Astrocyte (in vitro differentiated cells and primary cell): ENCODE measurements at places on chromosomes 11 and 22.

- no peak for DNase-seq
Observed at GRCh38 chr22:29707471-29707870, 12.3 kb upstream of the CABP7 start.

DNA sequence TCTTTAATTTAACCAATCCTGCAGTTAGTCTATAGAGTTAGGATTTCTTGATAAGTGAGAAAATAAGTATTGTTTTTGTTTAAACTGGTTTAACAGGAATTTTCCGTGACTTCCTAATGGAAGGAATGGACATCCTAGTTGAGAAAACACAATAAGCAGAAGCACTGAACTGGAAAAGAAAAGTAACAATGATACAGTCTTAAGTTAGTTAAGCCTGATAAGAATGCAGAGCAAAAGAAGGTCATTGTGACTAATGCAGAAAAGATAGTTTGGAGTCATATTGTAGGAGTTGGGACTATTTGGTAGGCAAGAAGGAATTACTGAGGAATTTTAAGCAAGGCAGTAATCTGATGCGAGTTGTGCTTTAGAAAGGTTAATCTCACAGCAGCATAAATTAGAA lies 11.7 kb downstream of the RNF141 start:
- peak; percentile 84 for DNase-seq

GRCh38 chr22:43540529-43540923 lies 128.7 kb downstream of the MPPED1 start:
- DNase-seq = no peak

- no peak for DNase-seq
Observed at GRCh38 chr11:68601147-68601546, 83.2 kb upstream of the GAL start.

DNA sequence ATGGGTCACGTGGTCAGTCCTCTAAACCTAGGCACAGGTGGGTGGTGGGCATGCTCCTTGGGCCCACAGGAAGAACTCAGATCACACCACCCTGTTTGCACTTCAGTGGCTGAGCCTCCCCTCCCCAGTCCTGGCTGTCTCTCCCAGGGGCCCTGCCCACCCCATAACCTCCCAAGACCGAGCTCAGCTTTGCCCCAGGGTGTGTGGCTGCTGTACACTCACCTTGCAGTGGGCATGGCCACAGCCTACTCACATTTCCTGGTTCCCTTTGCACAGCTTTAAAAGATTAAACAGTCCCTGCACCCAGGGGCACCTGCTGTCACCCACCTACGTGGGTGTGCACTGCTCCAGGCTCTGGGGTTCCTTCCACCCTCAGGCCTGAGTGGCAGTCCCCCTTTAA lies 13.8 kb downstream of the TRIOBP start:
- DNase-seq = no peak

GRCh38 chr22:29456211-29456671 lies 17.9 kb downstream of the RFPL1 start:
- DNase-seq = peak; percentile 83

DNA sequence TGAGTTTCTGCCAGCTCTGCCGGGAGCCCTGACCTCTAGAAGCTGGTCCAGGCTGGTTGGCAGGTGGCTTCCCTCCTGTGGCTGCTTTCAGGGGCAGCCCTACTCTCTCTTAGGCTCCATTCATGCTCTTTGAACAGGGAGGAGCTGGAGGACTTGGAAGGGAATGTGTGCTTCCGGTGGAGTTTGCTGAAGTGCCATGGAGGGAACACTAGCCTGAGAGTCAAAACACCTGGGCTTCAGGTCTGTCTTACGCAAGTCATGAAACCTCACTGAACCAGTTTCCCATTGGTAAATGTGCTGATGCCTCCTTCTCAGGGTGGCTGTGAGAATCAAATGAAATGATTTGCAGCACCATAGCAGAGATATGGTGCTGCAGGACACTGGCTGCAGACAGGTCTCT lies 224.5 kb downstream of the KIRREL3 start:
- no peak for DNase-seq

DNA sequence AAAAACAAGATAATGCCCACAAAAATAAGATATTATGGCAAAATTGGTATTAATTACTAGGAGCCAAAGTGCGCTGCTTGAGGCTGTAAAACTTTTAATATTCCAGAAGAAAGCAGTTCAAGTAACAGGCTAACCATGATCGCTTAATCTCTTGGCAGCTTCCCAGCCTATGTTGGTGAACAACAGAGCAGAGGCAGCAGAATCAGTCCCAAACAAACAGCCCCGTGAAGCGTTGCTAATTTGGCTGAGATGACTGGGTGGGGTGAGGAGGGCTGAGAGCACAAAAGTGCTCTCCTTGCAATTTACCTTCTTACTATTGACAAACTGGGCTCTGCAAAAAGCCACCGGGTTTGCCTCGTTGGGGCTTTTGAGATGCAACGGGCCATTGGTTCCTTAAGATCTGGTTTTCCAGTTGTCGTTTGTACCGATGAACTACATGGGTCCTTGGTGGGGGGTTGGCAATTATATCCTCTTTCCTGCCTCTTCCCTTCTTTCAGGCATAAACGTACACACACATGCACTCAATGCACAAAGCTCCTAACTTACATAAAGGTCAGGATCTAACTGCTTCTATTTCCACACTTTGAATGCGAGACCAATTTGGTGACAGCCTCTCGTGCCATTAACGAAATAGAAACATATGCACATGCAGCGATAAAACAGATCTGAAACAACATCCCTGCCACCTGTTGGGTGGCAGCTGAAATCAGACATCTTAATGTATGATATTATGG lies 407.6 kb upstream of the CADM1 start:
- no peak for DNase-seq

- no peak for DNase-seq
Observed at GRCh38 chr22:24696551-24697001, 77.9 kb downstream of the PIWIL3 start.

DNA sequence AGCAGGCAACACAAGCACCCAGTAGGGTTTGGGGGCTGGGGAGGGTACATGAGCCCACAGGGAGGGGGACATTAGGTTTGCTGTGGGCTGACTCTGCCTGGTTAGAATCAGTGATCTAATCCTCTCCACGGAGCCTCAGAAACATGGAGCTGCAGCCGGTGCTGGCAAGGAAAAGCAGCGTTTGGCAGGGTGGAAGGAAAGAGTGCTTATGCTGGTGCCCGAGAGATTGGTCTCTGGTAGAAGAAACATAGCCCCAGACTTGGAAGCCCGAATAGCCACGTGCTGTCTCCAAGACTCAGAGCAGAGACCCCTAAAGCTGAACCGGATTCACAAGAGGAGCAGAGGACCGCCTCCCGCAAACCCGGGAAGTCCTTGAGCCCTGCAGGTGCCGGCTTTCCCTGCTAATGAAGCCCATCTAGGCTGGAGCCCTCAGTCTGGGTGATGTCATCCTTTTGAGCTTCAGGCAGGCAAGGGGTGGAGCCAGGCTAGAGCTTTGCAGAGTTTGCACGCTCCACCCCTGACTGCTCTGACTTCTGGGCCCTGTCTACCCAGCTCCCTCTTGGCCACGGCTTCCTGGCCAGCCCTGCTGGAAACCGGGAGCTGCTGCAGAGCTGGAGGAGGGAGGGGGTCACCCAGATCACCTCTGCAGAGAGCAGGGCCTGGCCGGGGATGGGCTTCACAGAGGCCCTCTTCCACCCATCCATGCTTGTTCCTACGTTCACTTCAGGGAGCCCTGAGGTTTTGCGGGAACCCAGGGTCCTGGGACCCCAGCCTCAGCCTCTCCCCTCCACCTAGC lies 35.0 kb upstream of the JAM3 start:
- peak; percentile 84 for DNase-seq

DNA sequence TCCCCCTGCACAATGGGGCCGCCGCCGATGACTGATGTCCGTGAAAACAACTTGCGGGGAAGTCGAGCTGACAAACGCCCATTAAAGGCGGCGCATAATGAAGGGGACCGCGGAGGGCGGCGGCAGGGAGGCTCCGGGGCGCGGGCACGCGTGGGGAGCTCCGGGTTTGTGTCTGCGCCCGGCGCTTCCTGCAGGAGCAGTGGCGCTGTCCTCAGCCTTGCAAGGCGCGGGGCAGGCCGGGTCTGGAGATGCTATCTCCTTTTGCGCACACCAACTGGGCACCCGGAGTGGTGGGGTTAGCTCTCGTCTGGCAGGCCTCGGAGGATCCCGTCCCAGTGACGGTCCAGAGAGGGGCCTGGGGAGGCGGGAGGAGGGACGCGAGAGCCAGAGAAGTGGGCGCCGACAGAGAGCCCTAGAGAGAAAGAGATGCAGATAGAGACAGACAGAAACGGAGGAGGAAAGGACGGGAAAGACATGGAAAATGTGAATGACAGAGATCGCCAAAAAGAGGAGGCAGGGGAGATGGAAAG lies 390 bp upstream of the FGF3 start:
- DNase-seq = no peak

- no peak for DNase-seq
Observed at GRCh38 chr11:104781719-104782376, 116.4 kb downstream of the CASP12 start.

DNA sequence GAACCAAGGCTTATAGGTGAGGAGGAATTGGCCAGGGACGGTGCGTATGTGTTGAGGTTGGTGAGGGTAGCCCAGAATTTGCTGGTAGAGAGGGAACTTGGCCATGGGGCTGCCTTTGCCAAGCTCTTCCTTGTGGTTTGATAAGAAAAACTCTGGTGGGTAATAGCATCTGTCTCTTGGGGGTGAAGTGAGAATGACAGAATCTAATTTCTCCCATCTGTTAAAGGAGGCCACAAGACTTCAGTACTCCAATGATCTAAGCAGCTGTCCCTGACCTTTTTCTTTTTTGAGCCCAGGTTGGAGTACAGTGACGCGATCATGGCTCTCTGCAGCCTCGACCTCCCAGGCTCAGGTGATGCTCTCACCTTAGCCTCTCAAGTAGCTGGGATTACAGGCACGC lies 36.0 kb upstream of the PICK1 start:
- no peak for DNase-seq

GRCh38 chr11:124863137-124863825 lies 2.0 kb upstream of the ROBO3 start:
- DNase-seq = no peak

DNA sequence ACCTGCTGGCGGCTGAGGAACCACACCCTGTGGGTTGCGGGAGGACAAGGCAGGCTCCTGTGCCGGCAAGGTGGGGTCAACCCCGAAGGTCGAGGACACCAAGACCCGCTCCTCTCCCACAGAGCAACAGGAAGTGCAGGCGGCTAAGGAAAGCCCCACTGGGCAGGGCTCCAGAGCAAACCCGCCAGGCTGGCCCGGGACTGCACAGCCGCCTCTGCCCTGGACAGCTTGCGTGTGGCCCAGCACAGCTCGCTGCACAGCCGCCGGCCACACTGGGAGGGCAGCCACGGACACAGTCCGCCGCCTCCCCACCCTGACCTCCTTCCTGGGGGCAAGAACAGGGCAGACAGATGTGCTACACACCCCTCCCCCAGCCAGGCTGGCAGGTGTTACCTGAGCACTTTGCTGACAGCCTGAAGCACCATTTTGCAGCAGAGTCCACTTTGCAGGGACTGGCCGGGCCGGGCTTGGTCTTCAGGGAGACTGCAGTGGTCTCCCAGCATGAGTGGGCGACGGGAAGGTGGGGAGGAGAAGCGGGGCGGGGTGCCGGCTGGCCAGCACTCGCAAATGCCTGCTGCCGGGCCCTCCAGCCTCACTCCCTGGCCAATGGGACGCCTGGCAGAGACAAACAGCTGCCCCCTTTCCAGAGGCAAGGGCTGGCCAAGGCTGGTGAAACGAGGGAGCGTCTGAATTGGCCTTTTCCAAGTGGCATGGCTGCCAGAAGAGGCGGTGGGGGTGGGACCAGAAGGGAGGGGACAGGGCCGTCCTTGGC lies at the start of gene MOB2:
Gene MOB2, minus strand, starts transcription at position 726 of the 772 bp plus-strand sequence. Its CDS starts 223 bp downstream, at position 503.
- DNase-seq = no peak

GRCh38 chr11:1335811-1336761 lies 26.7 kb upstream of the TOLLIP start:
- DNase-seq = peak; percentile 43

DNA sequence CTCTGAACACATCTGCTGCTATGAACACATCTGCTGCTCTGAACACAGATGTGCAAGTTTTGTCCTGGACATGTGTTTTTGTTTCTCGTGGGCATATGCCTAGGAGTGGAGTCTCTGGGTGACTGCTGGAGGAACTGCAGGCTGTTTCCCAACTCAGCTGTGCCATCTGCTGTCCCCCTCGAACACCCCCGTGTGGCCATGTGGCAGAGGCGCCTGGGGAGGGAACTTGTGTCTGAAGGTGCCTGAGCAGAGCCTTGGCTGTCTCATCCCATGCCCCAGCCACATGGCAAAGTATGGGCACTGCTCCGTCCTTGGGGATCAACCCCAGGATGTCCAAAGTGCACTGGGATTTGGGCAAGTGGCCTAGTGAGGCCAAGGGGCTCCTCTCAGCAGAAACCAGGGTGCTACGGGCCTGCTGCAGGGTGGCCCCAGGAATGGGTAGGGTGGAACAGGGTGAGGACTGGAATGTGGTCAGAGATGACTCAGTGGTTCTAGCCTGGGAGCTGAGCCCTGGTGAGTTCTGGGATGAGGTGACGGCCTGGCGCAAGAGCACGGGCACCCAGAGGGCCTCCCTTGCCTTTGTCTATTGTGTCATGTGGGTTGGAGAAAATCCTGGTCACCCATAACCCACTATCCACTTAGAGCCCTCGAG lies 14.7 kb downstream of the GATD1 start:
- peak; percentile 68 for DNase-seq

- DNase-seq = no peak
Observed at GRCh38 chr22:35322126-35322525, 22.4 kb downstream of the TOM1 start.

- no peak for DNase-seq
Observed at GRCh38 chr11:47899801-47900200, 51.7 kb upstream of the NUP160 start.

- peak; percentile 91 for DNase-seq
Observed at GRCh38 chr11:10233581-10233980, 60.4 kb downstream of the SBF2 start.

- no peak for DNase-seq
Observed at GRCh38 chr11:32615422-32615821, 31.8 kb downstream of the EIF3M start.

GRCh38 chr11:36622431-36623136 lies 24.5 kb upstream of the RAG2 start:
- DNase-seq = peak; percentile 52

DNA sequence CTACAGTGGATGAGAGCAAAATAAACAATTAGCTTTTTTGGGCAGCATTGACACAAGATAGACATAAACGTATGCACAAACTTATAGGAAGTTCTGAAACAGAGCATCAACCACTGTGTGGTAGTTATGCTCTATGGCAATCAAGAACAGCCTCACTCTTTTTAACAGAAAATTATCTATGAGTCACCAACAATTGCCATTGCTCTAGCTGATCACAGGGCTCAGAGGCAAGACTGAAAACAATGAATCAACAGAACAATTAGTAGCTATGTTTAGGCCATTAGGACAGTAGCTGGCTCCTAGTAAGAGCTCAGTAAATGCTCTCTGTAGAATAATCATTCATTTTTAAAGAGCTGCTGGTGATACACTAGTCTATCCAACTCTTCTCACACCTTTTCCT lies 34.9 kb upstream of the PICALM start:
- peak; percentile 44 for DNase-seq

GRCh38 chr11:72144807-72145565 lies 9.5 kb downstream of the FOLR3 start:
- peak; percentile 84 for DNase-seq

- DNase-seq = no peak
Observed at GRCh38 chr11:109819410-109819809, 273.8 kb upstream of the ZC3H12C start.

GRCh38 chr11:2687223-2687530 lies 12.6 kb downstream of the KCNQ1OT1 start:
- no peak for DNase-seq
